HFF-Myc (cell line): ENCODE measurements at places on chromosomes 6 and 20.

GRCh38 chr20:17870086-17870740, 98.4 kb downstream of the SNX5 start:
- DNase-seq = no peak

- DNase-seq = no peak
Measured at GRCh38 chr6:38047562-38047961, 228.0 kb downstream of the ZFAND3 start.

- no peak for DNase-seq
Measured at GRCh38 chr20:4637081-4637797, 84.5 kb upstream of the PRND start.

- no peak for DNase-seq
Measured at GRCh38 chr20:24049081-24049480, 60.5 kb upstream of the GGTLC1 start.
